ENCODE measurements at places on chromosomes 16 and 17. TPM values are rescaled to one million over a fixed set of nuclear protein-coding genes. Genes with fewer than 3 reads are reported as not detected.
A peak's percentile ranks its signal among the peaks of the same experiment; 100 is the strongest.

Gene WRAP53
- total RNA-seq = 8.5 TPM

GRCh38 chr17:37322106-37322505 is 53.7 kb upstream of the C17orf78 start:
- no peak for ATAC-seq

Gene MMP28
- total RNA-seq = 14.5 TPM

Gene FAM20A
- total RNA-seq = 13.6 TPM

DNA sequence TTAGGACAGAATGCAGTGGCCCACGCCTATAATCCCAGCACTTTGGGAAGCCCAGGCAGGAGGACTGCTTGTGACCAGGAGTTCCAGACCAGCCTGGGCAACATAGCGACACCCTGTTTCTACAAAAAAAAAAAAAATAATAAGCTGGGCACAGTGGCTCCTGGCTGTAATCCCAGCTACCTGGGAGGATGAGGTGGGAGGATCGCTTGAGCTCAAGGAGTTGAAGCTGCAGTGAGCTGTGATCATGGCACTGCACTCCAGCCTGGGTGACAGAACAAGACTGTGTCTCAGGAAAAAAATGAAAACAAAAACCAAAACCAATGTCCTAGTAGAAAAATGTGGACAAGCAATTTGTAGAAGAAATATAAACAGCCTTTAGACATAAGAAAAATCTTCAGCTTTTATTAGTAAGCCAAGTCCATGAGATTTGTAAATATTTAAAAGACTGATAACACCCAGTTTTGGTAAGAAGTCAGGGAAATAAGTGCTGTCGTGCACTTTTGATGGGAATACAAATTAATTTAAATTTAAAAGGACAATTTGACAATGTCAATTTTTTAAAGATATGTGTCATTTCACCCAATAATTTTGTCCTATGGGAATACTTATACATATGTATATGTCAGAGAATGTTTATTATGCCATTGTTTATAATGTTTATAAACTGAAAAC is 11.1 kb downstream of the SCPEP1 start:
- ATAC-seq = no peak

Gene CRYBA1
- not detected for total RNA-seq

Gene NPIPA5
- 5.1 TPM for total RNA-seq

DNA sequence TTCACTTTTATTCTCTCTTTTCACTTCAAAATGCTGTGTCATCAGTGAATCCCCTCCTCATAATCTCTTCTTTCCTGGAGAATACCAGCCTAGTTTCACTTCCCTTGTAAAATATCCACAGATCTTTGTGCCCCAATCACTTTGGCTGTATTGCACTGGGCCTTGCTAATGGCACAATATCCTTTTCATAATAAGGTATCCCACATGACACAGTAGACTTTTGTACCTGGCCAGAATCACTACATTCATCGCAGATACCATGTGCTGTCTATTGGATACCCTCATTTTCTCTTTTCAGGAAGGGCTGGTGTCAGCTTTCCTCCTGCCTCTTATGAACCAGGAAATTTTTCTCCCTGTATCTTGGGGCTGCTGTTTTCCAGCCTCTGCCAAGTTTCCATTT is 25.7 kb upstream of the TOX3 start:
- no peak for ATAC-seq

Gene STH
- not detected for total RNA-seq

Gene ATP2A3
- 4.7 TPM for total RNA-seq

- ATAC-seq = peak; percentile 12
These were observed 8.9 kb upstream of the GALK1 start for GRCh38 chr17:75773808-75774470.

GRCh38 chr16:84710686-84711085 is 10.9 kb downstream of the USP10 start:
- ATAC-seq = no peak

DNA sequence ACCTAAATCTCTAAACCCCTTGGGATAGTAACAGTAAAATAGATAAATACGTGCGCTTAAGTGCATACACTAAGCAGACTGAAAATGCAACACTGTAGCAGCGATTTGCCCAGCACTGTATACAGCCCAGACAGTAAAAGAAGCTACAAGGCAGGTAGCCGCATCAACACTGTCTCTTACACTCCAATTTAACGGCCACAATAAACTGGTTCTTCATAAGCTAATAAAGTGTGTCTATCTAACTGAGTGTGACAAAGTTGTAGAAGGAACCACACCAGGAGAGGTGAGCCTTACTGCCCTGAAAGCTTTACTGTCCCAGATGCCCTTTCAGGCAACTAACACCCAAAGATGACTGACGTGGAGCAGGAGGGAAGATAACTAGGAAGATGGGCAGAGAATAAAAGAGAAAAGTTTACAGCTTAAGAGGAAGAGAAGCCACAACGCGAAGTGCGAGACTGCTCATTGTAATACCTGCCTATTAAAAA is 847 bp downstream of the ZDHHC7 start:
- ATAC-seq = peak; percentile 9

GRCh38 chr17:42797067-42798007 is 1.2 kb downstream of the COA3 start:
- peak; percentile 71 for ATAC-seq

Gene MT1H
- 5.0 TPM for total RNA-seq

GRCh38 chr16:60481591-60481990 is 1554.6 kb downstream of the CDH8 start:
- no peak for ATAC-seq

GRCh38 chr17:2264067-2264860 is 39.3 kb downstream of the SMG6 start:
- ATAC-seq = no peak

DNA sequence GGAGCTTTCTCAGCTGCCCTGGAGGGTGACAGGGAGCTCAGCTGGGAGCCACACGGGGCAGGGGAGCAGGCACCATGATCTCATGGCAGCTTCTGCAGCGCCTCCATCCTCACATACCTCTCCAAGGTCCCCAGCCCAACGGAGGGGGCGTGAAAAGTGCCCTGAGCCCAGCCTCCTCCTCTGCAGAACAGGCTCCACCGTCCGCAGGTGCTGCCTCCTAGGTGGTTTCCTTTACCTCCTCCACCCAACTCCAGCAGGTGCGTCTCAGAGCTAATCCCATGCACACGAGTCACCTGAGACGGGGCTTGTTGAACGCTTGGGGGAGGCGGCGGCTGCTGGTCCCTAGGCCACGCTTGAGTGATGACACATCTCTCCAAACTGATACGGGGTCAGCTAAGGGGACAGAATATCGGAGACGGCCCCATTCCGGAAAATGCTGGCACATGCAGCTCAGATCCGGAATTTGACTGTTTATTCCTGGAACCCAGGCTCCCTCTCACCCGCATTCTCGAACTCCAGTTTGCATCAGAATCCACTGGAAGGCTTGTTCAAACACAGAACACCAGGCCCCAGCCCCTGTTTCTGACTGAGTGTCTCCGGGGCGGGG is 387 bp upstream of the SLC38A8 start:
- ATAC-seq = peak; percentile 58

Gene LGALS9B
- total RNA-seq = 14.3 TPM

GRCh38 chr17:32806646-32807045 is 70.3 kb downstream of the MYO1D start:
- no peak for ATAC-seq
